ENCODE measurements at places on chromosomes 4 and X. TPM values are rescaled to one million over a fixed set of nuclear protein-coding genes. Genes with fewer than 3 reads are reported as not detected.
A peak's percentile ranks its signal among the peaks of the same experiment; 100 is the strongest.

DNA sequence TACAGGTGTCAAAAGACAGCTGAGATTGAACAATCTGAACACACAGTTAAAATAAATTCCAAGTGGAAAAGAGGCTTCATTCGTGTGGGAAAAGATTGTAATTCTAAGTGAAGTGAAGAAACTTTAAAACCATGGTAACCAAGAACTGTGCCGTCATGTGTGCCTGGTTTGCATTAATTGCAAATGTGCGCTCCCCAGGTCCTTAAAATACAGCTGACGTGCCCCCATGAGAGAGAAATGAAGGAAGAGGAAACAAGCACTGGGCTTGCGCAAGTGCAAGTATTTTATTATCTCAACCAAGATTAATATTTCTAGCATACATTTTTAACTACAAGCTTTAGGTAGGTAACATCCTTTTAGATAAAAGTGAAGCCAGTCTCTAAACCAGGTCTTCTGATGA, 92.5 kb downstream of the PARM1 start:
- no peak for DNase-seq

- DNase-seq, result no peak
Observed at GRCh38 chr4:187501731-187502130, 493.8 kb upstream of the ZFP42 start.

GLRB gene
- not detected for total RNA-seq

- DNase-seq, result no peak
Observed at GRCh38 chr4:150135134-150135772, 57.0 kb downstream of the DCLK2 start.

DNA sequence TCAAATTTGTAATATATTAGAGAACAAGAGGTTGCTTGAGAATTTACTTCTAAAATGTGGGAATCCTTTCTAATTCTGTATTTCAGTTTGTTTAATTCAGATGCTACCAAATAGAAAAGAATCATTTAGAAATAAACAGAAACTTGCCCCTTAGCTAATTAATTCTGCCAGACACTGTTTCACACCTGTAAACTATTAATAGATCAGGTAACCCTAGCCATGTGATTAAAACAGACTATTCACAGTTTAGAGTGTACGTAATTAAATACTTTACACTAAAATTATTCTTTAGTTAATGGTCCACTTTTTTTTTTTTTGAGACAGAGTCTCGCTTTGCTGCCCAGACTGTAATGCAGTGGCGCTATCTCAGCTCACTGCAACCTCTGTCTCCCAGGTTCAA, 124.0 kb downstream of the PTPN13 start:
- DNase-seq, result no peak

GRCh38 chr4:183256756-183257385, 63.2 kb downstream of the CLDN22 start:
- DNase-seq, result peak; percentile 38

All from transverse colon (tissue), 4 donors.